ENCODE measurements at places on chromosomes 11 and 22.

DNA sequence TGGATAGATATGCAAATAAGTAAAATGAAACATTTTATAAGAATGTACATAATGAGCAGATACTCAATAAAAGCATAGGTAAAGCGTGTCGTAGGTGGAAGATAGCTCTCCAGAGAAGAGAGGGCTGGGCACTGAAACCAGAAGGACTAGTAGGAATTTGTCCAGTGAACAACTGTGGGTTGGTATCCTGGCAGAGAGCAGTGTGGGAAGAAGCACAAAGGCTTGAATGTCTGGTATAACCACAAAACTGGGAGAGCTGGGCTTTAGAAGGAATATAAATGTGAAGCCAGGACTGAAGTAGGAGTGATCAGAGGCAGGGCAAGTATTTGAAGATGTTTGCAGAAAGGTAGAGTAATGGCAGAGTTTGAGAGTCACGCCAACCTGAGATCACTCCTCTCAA is 33.1 kb upstream of the CARD16 start:
- DNase-seq: no peak

DNA sequence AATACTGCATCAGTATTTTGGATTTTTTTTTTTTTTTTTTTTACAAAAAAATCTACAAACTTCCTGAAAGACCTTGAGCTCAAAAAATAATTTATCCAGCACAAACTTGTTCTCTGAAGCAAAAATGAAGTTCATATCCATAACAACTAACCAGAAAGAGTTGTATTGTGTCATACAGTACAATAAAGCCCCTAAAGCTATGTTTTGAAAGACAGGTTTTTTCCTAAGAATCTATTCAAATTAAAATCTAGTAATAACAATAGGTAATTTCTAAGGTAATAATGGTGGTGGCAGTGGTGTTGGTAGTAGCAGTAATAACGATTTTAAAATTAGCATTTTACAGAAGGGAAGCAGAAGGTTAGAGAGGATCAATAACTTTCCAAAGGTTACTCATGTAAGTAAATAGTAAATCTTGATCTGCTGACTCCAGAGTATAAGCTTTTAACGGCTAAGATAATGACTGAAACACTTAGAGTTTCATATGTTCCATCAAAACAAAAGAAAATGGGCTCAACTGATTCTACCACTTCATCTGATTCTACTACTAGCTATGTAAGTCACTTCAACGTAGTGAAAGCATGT is 53.3 kb upstream of the GAB2 start:
- no peak for DNase-seq

- no peak for DNase-seq
Observed at GRCh38 chr22:19789406-19789805, 28.8 kb downstream of the TBX1 start.

DNA sequence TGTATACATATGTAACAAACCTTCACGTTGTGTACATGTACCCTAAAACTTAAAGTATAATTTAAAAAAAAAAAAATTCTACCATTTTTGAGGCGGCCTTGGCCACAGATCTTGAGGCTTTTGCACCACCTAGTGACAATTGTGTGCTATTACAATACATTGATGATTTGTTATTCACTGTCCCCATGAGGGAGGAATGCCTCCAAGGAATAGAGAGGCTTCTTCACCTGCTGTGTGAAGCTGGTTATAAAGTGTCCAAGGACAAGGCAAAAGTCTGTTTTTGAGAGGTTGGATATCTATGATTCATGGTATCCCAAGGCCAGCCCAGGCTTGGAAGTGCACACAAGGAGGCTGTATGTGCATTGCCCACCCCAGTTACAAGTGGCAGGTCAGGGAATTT is 30.7 kb downstream of the SLC22A25 start:
- no peak for DNase-seq

DNA sequence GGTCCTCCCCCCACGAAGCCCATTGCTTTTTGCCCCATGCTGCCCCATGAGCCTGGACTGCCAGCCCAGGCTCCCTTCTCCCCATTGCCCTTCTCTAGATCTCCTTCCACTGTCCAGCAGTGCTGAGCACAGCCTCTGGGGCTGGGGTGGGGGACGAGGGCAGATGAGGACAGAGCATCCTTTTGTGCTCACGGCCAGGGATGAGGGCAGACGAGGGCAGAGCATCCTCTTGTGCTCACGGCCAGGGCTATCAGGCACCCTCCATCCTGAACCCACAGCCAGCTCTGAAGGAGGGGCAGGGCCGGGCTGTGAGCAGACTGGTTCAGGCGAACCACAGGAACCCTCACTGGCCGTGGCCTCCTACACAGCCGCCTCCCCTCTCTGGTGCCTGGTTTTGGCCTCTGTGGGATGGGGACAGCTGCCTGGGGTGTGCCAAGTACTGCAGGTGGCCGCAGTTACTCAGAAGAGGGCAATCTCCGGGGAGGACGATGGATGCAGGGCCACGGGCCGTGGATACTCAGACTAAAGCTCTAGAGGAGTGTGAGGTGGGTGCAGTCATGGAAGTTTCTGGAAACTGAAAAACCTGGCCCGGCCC is 1258.8 kb downstream of the BRD1 start:
- DNase-seq: peak; percentile 30

DNA sequence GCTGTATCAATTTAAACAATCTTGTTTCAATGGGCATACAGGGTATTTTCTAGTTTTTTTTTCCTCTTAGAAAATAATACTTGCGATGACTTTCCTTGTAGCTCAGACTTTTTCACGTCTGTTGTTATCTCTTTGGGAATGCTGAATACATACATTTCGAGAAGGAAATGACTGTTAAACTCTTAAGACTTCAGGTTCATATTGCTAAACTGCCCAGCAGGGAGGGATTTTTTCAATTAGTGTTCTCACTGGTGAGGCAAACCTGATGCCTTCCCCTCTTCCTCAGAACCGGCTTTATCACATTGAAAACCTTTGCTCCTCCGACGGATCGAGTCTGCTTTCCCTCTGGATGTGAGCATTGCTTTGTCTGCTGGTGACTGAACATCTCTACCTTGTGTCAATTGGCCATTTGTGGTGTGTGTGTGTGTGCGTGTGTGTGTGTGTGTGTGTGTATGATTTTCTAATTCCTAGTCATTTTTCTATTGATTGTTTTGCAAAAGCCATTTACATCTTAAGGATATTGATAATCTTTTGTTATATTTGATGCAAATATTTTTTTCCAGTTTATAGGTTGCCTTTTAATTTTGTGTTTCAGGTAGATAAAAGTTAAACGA is 6.6 kb downstream of the NEAT1 start:
- DNase-seq: no peak

DNA sequence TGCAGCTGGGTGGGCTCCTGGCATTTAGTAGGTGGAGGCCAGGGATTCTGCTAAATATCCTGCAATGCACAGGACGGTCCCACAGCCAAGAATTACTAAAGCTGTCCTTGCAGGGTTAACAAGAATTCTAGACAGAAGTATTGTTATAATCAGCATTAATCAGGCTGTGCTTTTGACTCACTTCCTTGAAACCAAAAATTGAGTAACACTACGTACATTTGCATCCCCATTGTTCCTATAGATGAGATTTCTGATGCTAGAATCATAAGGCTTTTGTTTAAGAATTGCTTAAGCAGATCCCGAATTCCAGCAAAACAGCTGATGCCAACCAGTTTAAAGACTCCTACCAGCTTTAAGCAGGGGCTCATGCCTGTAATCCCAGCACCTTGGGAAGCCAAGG is 11.4 kb downstream of the SLC6A5 start:
- no peak for DNase-seq

DNA sequence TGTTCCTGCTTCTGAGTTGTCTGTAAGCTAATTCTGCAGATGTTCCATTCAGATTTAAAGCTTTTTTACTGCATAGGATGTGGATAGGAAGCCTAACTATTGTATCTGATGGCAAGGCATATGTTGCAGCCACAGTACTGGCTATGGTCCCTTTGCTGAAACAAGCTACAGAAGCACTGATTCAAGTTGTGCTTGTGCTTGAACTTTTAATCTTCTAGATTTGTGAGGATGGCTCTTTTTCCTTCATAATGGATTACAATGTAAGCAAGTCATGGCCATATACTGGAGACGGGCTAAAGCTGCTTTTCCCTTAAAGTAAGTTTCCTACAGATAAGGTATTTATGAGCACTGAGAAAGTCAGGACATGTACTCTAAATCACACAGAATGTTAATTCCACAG is 138.7 kb downstream of the PGR start:
- DNase-seq: no peak

DNA sequence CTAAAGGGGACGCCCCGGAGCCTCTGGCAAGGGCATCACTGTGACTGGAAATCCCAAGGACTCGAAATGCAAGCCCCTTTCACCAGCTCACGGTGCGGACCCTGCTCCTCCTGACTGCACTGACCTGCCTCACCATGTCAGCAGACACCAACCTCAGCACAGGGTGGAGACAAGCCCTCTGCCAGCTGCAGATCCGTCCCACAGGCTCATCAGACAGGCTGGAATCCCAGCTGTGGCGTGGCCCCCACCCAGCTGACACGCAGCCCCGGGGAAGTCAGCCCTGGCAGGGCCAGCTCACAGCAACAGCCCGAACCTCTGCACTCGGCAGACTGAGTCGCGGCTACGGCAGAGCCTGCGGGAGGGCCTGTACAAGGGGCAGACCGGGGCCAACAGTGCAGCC is 36.8 kb downstream of the BRD1 start:
- no peak for DNase-seq

DNA sequence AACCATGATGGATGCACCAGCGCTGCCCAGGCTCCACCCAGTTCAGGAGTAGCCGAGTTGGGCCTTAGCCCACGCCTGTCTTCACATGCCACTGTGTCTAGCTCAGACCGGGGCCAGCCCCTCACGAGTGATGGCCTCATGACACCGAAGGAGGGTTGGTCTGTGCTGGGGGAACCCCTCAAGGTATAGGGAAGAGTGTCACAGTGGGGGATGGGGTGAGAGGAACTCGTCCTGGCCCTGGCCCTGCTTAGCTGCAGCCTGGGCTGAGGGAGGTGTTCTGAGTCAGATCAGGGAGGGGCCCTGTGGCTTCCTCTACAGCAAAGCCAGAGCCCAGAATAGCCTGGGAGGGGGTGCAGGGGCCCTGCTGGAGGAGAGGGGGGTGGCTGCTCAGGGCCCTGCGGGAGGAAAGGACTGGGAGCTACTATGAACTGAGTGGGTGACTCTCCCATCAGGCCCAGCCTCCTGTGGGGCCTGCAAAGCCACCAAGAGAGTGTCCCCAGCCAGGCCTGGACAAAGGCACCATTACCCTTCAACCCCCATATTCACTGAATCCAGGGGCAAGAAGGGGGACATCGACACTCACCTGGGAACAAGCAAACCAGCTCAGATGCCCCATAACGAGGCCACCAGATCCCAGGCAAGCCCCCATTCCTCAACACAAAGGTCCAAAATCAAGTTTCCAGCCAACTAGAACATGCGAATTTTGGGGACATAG is 41.2 kb downstream of the IGLL5 start:
- no peak for DNase-seq

DNA sequence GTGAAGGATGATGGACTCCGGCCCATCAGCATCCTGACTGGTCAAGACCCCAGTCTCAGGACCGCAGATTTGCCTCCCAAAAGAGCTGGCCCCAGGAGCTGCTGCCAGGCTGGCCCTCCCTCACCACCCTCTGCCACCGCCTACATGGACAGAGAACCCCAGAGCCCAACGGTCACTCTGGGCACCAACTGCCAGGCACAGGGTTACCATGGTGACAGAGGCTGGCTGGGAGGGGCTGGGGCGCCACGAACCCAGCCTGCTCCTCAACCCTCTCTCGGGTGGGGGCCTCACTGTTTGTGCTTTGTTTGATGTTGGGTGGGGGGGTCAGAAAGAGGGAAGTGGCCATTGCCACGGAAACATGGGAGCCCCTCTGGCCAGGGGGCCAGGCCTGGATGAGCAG is 55.8 kb downstream of the ELFN2 start:
- DNase-seq: no peak

DNA sequence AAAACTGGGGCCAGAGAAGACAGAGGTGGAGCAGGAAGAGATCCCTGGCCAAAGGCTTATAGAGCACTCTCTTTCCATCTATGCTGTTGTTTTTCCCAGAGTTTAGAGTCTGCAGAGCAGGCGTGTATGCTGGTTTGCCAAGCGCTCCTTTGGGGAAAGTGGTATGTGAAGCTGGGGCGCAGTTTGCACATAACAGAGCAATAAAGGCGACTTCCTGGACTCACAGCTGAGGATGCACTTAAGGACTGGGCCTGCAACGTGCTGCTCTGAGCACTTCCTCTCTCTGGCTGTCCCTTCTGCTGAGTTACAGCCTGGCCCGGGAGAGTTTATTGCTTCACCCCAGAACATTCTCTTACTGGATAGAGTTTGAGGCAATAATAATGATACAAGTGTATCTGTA is 41.7 kb downstream of the THAP12 start:
- no peak for DNase-seq

GRCh38 chr22:23591201-23591791 is 11.2 kb upstream of the IGLL1 start:
- peak; percentile 7 for DNase-seq

GRCh38 chr11:79507706-79508105 is 66.9 kb upstream of the TENM4 start:
- DNase-seq: no peak

- DNase-seq: no peak
Observed at GRCh38 chr11:3823303-3823702, 14.9 kb downstream of the PGAP2 start.

- DNase-seq: no peak
Observed at GRCh38 chr11:34176751-34177209, 71.4 kb downstream of the NAT10 start.

DNA sequence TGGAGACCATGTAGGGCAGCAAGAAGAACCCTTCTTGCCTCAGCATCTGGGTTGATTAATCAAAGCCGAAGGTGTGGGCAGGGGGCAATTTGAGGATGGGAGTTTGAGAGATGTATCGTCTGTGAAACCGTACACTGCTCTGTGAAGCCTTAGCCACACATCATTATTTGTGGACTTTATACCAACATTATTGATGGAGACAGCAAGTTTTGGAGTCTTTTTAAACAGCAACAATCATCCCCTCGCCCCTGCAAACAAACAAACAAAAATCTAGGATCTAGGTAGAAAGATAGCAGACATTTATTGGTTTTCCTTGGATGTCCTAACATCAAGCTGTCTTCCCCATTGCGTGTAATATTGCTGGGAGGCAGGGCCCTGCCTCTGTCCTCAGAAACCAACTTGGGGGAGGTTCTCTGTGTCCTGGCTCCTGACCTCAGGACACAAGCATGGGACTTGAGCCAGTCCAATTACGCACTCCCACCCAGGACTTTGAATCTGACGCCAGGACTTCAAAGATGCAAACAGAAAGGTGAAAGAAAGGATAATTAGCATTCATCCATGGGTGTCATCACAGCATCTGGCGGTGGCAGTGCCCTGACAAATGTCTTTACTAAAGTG is 61.6 kb upstream of the PLET1 start:
- no peak for DNase-seq

DNA sequence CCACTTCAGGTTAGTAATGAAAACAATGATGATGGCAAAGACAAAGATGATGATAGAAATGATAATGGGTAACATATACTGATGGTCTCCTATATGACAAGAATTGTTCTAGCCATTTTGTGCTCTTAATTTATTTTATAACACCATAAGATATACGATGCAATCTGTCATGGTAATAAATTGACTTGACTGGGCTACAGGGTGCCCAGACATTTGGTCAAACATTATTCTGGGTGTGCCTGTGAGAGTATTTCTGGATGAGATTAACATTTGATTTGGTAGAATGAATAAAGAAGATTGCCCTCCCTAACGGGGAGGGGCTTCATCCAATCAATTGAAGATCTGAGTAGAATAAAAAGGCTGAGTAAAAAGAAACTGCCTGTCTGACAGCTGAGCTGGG is 237.3 kb downstream of the LARGE1 start:
- DNase-seq: no peak
